Stimulated activated CD8-positive, alpha-beta memory T cell treated with anti-CD3 and anti-CD28 coated beads, Interleukin-7, amount 100 ng/mL, for 24 hours (primary cell): ENCODE measurements at places on chromosomes 11 and 22.

DNA sequence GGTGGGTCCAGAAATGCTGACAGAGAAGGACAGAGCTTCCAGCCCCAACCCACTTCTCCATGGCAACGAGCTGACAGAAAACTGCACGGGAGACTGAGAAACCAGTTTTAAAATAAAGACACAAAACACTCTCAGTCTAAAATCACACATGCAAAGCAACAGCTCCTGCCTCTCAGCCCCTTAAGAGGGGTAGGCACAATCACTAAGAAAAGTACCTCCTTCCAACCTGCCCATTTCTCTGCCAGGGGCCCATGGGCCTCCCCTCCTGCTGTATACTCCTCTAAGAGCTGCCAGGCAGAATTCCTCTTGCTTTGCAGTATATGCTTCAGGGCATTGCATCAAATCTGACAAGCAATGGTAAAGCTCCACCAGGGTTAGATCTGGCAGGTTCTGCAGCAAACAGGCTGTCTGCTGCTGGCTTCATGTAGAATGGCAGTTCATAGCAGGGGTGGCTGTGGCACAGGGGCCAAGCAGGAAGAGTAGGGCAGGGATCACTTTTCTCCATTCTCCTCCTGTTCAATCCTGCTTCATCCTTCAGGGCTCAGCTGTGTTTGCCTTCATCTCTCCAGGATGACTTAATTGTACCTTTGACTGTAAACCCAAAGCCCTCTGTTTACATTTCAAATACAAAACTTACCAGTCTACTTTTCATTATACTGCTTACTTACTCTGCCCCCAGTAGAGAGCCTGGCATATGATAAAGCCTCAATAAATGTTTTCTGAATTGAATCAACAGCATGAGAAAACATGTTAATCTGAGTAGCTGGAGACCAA lies 77.7 kb downstream of the KCNC1 start:
- DNase-seq = no peak

GRCh38 chr11:131691181-131692041 lies 321.0 kb downstream of the NTM start:
- no peak for DNase-seq

GRCh38 chr11:103659206-103659618 lies 377.2 kb upstream of the DDI1 start:
- DNase-seq = no peak

GRCh38 chr22:42996646-42997365 lies 18.1 kb downstream of the PACSIN2 start:
- no peak for DNase-seq

- no peak for DNase-seq
These were observed 194.3 kb downstream of the KIF18A start for GRCh38 chr11:27913650-27914049.

GRCh38 chr11:22800482-22800881 lies 29.1 kb downstream of the SVIP start:
- DNase-seq = no peak

DNA sequence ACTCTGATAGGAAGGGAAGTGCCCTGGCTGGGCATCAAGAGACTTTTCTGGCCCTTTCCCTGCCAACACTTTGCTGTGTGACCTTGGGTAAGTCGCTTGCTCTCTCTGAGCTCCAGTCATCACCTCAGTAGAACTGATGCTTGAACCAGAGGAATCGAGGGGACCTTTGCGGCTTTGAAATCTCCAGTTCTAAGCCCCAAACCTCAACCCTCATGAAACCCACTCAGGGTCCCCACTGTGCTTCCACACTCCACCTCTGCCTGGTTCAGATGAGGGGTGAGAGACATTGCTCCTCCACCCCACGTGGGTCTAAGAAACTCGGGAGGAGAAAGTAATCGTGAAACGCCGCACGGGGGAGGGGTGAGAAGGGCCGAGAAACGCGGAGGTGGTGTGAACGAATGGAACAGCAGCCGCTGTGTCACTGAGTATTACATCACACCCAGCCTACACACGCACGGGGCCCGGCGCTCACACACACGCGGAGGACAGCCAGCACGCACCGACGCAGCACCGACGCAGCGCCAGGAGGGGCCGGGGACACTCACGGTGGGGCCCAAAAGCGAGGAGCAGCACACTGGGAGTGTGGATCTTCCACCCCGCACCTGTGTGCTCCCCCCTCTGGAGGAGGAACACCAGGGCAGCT lies 4.3 kb downstream of the RTN4RL2 start:
- DNase-seq = no peak

GRCh38 chr11:72758304-72758689 lies 6.1 kb upstream of the ARAP1 start:
- DNase-seq = no peak

- no peak for DNase-seq
These were observed 331.1 kb upstream of the B3GAT1 start for GRCh38 chr11:134742956-134743819.

- no peak for DNase-seq
These were observed 258.4 kb downstream of the GRM5 start for GRCh38 chr11:88807349-88807748.

DNA sequence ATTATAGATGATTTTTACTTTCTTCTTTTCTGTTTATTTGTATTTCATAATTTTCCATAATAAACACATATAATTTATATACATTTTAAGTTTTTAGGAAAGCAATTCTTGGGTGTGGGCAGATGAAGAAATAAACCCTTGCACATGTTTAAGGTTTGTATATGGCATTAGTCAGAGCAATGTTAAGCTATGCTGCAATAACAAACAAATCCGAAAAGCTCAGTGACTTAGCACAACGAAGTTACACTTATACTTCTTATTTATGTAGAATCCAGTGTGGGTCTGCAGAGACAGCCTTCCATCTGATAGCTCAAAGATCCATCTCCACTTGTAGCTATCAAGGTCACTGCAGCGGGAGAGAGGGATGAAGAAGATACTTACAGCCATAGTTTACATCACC lies 68.5 kb upstream of the BARX2 start:
- DNase-seq = no peak

DNA sequence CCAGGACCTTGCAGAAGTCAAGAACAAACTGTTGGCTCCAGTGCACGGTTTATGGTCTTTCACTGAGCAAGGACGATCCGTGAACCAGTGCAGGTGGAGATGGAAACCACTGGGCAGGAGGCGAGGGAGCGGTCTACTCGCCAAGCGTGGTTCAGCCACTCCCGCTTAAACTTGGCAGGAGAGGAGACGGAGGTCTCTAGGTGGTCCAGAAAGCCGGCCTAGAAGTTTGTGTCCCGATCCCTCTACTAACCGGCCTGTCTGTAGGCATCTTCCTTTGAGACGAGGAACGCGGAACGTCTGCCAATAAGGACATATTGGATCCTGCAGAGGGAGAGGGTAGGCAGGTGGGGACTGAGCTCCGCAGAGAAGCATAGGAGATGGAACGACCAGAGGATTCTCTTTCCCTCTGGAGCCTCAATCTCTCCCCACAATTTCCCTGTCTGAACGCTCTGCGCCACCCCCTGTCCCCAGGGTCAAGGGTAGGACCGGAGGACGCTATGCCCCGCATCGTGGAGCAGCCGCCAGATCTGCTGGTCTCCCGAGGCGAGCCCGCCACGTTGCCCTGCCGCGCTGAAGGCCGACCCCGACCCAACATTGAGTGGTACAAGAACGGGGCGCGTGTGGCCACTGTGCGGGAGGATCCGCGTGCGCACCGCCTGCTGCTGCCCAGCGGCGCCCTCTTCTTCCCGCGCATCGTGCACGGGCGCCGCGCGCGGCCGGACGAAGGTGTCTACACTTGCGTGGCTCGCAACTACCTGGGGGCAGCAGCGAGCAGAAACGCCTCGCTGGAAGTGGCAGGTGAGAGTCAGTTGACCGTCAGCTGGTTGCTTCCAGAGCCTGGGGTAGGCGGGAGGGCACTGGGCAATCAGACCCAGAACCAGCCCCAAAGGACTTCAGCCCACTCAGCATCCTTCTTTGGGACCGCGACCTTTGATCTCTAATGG lies 3.4 kb downstream of the ROBO3 start:
- no peak for DNase-seq

GRCh38 chr11:75562048-75562835 lies at the start of gene SERPINH1:
Gene SERPINH1, plus strand, starts transcription at chr11:75562253. Its CDS starts 4,097 bp downstream, at chr11:75566350.
- DNase-seq = peak; percentile 43

DNA sequence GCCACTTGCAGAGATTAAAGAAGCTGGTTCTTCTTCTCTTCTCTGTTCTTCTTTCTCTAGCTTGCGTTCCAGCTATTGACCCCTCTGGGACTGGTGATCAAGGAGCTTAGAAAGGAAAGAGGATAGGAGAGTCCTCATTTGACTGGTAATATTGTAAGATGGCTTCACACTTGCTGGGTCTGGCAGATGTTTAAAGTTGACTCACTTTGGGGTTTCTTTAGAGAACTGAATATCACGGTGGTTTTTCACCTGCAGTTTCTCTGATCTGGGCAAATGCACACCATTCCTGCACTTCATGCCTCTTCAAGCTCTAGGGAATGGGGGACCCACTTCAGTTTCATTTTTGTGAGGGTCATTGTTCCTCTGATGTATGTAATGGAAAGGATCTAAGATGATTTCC lies 41.8 kb upstream of the DEUP1 start:
- DNase-seq = no peak

- DNase-seq = no peak
These were observed 333.8 kb upstream of the CHORDC1 start for GRCh38 chr11:90556606-90557005.

GRCh38 chr11:126347751-126348668 lies 7.5 kb upstream of the ST3GAL4 start:
- DNase-seq = no peak

DNA sequence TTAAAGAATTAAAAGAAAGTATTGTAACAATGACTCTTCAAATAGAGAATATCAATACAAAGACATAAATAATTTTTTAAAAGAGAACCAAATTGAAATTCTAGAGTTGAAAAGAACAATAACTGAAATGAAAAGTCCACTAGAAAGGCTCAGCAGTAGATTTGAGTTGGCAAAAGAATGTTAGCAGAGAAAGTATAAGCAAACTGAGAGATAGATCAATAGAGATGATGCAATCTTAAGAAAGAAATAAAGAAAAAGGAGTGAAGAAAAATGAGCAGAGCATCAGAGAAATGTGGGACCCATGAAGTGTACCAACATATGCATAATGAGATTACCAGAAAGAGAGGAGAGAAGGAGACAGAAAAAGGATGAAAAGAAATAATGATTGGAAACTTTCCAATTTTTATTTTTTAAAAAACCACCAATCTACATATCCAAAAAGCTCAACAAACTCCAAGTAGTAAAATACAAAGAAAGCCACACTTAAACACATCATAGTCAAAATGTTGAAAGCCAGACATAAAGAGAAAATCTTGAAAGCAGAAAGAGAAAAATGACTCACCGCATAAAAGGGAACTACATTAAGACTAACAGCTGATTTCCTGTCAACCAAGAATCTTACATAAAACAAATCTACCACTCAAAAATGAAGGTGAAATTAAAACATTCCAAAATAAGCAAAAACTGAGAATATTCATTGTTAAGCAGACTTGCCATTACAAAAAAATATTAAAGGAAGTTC lies 20.9 kb downstream of the NCF4 start:
- DNase-seq = no peak

- no peak for DNase-seq
These were observed 22.6 kb upstream of the HIPK3 start for GRCh38 chr11:33234397-33235190.

GRCh38 chr22:35152316-35152715 lies 86.4 kb downstream of the ISX start:
- DNase-seq = no peak

GRCh38 chr22:37037669-37038068 lies 13.9 kb upstream of the KCTD17 start:
- DNase-seq = no peak

- no peak for DNase-seq
These were observed 6.2 kb downstream of the KCNC1 start for GRCh38 chr11:17740649-17741235.

GRCh38 chr11:105867742-105868141 lies 154.3 kb downstream of the MSANTD4 start:
- DNase-seq = no peak

GRCh38 chr11:14588681-14589080 lies 54.9 kb upstream of the PDE3B start:
- DNase-seq = no peak

DNA sequence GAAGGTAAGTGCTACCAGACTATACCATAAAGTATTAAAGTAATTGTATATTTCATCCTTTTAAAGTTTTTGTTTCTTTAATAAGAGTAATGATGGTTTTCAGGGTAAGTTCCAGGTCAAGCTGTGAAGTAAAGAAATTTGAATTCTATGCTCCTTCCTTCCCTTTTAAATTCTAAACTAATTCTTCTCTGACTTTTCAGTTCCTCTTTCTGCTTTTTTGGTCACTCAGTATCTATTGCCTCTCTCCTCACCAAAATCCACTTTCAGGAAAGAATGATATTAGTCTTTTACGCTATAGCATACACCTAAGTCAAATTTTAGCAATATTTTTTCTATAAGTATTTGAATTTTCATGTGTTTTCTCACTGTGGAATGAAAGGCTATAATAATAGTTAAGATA lies 8.2 kb downstream of the MMP8 start:
- no peak for DNase-seq

GRCh38 chr11:7905961-7906429 lies 25.1 kb downstream of the OR10A6 start:
- DNase-seq = no peak

DNA sequence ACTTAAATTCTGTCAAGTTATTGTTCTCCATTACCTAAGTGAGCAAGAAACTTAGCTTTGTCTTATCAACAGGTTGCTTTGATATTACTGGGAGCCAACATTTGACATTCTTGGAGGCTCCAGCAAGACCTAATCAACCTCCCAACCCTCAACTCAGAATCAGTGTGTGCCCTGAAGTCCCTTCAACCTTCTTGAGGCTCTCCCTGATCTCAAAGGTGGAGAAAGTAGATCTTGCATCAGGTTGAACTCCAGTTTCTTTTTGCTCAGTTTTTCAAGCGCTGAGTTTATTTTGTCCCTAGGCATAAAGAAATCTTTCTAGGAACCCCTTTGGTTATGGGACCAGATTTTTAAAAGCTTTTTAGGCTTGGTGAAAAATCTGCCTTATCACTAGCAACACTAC lies 1.4 kb downstream of the FAM111A start:
- no peak for DNase-seq

- no peak for DNase-seq
These were observed 318.9 kb downstream of the NTM start for GRCh38 chr11:131689049-131689925.

DNA sequence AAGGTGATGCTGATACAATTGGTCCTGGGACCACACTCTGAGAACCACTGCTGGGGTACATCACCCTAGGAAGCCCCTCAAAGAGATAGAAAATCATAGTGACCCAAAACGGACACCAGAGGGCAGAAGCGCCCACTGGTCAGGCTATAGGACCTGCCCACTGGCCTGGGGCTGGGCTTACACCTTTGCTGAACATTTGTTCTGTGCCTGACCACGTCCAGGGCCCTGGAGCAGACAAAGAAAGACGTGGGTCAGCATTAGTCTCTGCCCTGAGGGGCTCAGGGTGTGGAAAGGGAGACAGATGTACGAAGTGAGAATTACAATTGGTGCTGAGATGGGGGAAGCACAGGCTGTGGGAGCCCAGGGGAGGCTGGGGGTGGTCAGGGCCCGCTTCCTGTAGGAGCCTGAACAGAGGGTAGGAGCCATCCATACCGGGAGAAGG lies 14.4 kb upstream of the SERPINH1 start:
- no peak for DNase-seq

DNA sequence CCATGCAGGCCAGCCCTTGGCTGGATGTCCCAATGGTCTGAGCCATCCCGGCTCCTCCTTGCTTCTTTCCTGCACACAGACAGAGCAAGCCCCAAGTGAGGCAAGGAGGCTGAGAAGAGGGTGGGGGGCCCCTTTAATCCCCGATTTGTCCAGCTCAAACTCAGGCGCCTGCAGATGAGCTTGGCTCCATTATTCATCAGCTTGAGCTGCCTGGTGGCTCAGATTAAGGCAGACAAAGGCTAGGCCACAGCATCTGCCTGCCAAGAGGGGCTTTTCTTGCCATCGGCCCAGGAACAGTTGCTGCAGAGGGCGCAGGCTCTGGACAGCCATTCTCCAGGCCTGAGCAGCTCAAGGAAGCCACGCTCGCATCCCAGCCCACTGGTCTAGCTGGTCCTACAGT lies 35.4 kb downstream of the LMO1 start:
- DNase-seq = no peak
